Sigmoid colon (tissue), 7 donors: ENCODE measurements at places on chromosomes 7 and 10. TPM values are rescaled to one million over a fixed set of nuclear protein-coding genes. Genes with fewer than 3 reads are reported as not detected.
A peak's percentile ranks its signal among the peaks of the same experiment; 100 is the strongest.

DNA sequence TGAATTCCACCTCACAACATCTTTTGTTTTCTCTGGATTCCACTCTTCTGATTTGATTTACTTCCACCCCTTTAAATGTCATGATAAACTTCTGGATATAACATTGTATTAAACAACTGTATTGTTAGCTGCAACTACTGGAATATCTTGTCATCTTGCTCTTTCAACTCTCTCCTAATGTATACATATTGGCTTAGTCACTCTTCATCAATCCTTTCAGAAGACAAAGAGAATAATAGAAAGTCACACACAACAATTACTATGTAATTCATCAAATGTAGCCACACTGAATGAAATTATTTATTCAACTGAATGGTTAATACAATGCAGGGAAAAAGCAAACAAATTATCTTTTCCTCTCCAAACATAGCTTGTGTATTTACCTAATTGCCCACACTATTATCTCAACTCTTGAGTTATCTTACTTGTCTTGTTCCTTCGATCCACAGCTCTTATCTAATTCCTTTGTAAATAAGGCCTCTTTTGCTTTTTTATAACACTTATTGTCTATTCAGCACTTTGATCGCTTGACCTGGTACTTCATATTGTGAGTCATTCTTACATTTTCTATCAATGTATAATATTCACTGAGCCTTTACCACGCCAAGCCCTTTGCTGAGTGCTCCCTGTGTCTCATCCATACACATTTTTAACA lies 16.7 kb downstream of the SEMA3A start:
- H3K27me3 ChIP-seq = no peaks in the 10 kb centered on the region
- peaks cover 59% of the 10 kb centered on the region for H3K4me1 ChIP-seq
- no peaks in the 10 kb centered on the region for H3K36me3 ChIP-seq
- H3K27ac ChIP-seq = peak overlapping the region; percentile 68

DNA sequence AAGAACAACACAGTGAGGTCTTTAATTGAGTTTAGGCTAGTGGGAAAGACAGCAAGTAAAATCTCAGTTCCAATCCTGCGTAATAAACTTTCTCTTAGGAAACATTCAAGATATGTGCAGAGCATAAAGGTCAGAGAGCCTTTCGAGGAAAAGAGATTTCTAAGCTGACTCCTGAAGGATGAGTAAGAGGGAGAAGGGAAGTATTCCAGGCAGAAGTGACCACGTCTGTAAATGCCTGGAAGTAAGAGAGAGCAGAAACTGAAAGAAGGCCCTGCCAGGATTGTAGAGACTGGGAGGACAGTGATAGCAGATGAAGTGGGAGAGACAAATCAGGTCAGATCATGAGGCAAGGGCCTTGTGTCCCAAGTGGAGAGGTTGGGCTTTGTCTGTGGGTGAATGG lies 41.8 kb downstream of the PNLIPRP3 start:
- H3K27ac ChIP-seq = no peak overlapping the region
- H3K27me3 ChIP-seq = no peaks in the 10 kb centered on the region
- H3K36me3 ChIP-seq = no peaks in the 10 kb centered on the region
- DNase-seq = no peak
- H3K4me3 ChIP-seq = no peak overlapping the region
- H3K4me1 ChIP-seq = no peaks in the 10 kb centered on the region

DNA sequence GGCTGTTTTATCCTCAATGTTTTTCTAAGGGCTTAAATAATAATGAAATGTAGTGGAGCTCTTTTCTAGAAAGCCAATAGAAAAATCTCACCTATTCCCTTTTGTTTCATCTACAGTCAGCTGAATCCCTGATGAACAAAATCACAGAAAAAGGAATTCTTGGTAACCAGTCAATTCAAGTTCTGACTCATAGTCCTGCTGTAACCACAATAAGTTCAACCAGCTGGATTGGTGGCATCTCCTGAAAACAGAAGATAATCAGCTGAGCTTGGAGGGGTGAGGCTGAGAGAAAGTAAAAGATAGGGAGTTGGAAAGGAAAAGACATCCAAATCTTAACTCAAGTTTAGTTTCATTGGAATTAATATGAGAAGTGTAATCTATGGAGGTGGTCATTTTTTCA lies 772.1 kb downstream of the CCSER2 start:
- DNase-seq = no peak
- H3K4me1 ChIP-seq = no peaks in the 10 kb centered on the region
- H3K4me3 ChIP-seq = no peak overlapping the region

DNA sequence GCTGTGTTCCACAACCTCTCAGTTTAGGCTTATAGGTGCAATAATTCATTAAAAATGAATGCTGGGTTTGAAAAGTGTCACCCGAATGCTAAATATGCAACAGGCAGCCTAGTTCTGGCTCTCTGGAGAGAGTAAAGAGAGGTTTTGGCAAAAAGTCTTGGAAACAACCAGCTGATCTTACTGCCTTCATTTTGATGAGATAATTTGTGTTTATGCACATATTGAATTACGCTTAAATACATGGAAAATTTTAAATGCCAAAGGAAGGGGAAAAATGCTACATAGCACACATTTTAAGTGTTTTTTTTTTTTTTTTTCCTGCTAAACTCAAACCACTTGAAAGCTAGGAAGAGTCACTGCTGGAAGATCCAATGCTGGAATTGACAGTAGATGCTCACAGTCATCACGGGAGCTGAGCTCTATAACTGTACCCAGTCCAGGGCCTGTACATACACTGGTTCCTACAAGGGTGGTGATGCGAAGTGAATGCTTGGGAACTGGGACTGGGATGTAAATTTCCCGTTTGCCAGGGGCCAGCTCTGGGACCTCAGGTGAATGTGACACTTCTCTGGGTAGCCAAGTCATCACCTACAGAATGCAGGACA lies 151.5 kb downstream of the PFKFB3 start:
- DNase-seq = no peak
- H3K27ac ChIP-seq = no peak overlapping the region
- no peaks in the 10 kb centered on the region for H3K4me1 ChIP-seq
- no peak overlapping the region for H3K4me3 ChIP-seq

DNA sequence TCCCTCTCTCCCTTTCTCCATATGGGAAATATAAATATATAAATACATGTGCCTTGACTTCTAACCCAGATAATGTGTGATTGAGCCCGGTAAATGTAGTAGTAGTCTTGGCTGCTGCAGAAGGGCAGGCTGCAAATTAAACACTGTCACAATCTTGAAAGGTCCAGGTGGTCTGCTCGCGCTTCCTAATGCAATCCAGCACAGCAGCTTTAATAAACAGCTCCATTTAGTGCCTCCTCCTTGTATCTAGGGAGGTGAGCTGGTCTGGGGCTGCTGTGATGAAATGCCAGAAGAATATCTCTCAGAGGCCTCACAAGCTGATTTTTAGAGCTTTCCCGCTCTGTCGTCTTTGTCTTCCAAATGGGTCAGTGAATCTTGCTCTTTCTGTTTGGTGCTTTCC lies 782 bp downstream of the POU6F2 start:
- no peak overlapping the region for H3K4me3 ChIP-seq
- no peak for DNase-seq
- H3K27ac ChIP-seq = no peak overlapping the region
- H3K4me1 ChIP-seq = peaks cover 9% of the 10 kb centered on the region
- H3K27me3 ChIP-seq = no peaks in the 10 kb centered on the region
- no peaks in the 10 kb centered on the region for H3K36me3 ChIP-seq

DNA sequence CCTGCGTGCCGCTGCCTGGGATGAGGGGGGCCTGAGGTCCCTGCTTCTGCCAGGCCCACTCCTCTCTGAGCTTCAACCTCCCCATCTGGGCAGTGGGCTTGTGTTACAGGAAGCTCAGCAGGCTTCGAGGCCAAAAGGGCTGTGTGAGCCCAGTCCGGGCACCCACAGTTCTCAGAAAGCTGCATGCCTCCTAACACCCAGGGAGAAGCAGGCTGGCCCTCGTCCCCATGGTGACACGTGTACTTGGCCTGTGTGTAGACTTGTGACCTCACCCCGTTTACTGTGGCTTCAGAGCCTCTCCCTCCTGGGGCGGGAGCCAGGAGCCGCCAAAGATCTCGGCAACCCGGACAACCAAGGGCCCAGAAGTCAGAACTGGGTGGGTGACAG lies 2.2 kb upstream of the GRIFIN start:
- peaks cover 18% of the 10 kb centered on the region for H3K4me1 ChIP-seq
- H3K27me3 ChIP-seq = peaks cover 14% of the 10 kb centered on the region
- peak; percentile 87 for DNase-seq
- H3K4me3 ChIP-seq = no peak overlapping the region
- H3K36me3 ChIP-seq = no peaks in the 10 kb centered on the region
- H3K27ac ChIP-seq = no peak overlapping the region

DNA sequence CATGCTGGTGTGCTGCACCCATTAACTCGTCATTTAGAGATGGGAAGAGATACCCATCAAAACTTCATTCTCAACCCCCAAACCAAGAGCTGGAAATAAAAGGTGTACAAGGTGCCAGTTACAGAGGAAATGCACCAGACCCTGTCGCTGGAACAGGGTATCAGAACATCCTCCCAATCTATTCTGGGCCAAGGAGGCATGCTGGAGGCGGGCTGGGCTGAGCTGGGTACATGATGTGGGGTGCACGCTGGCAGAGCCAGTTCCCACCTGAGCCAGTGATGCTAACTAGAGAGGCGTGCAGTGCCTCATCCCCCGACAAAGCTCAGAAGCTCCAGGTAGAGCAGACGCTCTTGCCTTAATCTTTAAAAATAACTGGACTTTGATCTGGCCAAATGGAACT lies 70.1 kb downstream of the NPSR1 start:
- H3K36me3 ChIP-seq = no peaks in the 10 kb centered on the region
- no peak for DNase-seq
- H3K4me1 ChIP-seq = no peaks in the 10 kb centered on the region
- H3K27me3 ChIP-seq = no peaks in the 10 kb centered on the region
- no peak overlapping the region for H3K27ac ChIP-seq

- H3K27ac ChIP-seq = no peak overlapping the region
- no peaks in the 10 kb centered on the region for H3K27me3 ChIP-seq
- H3K36me3 ChIP-seq = peaks cover 4% of the 10 kb centered on the region
- DNase-seq = no peak
- H3K4me1 ChIP-seq = peaks cover 13% of the 10 kb centered on the region
These were observed 47.9 kb downstream of the FHIP2A start for GRCh38 chr10:114869520-114869892.

DNA sequence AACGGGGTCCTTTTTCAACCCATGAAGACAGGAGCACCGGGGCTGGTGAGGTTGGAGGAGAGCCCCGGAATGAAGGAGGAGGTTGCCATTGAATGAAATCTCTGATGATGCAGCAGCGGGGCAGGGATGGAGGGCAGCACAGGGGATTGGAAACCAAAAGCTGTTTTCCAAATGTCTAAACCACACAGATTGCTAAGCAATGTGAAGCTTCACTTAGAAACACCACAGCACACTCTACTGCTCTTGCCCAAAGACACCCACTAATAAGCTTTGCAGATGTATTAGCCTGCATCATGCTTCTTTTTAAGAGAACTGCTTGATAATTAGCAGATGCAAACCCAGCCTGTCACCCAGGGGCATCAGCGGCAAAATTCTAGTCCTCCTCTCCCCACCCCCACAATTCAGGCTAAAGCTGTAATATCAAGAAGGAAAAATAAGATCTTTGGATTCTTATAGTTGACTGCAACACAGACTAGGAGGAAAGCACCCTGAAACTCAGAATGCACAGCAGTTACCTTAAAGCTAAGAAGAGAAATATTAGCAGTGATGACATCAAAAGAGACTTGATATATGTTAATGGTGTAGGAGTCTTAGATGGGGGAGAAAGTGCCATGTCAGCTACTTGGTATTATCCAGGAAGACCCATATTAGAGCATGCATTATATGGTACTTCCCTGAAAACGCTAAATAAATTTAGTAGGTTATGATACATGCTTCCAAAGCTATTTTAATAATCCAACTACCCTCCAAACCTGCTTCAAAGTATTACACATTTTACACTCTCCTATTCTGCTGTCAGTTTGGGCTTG lies 666.7 kb downstream of the KCNMA1 start:
- H3K27me3 ChIP-seq = no peaks in the 10 kb centered on the region
- no peak overlapping the region for H3K4me3 ChIP-seq
- no peak overlapping the region for H3K27ac ChIP-seq
- H3K4me1 ChIP-seq = peaks cover 68% of the 10 kb centered on the region

DNA sequence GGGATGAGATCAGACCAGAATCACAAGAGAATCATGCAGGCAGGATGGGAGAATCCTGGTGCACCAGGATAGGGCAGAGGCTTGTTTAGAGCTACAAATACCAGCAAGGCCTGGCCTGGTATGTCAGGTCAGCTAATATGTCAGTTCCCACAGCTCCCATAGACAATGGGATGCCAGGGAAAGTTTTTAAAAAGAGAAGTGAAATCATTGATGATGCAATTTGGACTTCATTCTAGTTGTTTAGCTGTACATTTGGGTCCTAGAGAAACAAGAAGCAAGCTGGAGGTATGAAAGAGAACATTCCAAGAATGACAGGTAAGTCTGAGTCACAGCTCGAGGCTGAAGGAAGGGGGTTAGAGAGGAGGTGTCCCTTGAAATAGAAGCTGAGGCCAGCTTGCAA lies 45.2 kb downstream of the GPR141 start:
- no peaks in the 10 kb centered on the region for H3K27me3 ChIP-seq
- H3K27ac ChIP-seq = peak overlapping the region; percentile 41
- no peaks in the 10 kb centered on the region for H3K4me1 ChIP-seq
- no peak for DNase-seq
- H3K4me3 ChIP-seq = no peak overlapping the region

GRCh38 chr7:130732980-130733930 lies 752 bp downstream of the KLF14 start:
- no peaks in the 10 kb centered on the region for H3K36me3 ChIP-seq
- no peak overlapping the region for H3K27ac ChIP-seq
- no peak for DNase-seq
- peaks cover 83% of the 10 kb centered on the region for H3K27me3 ChIP-seq
- H3K4me3 ChIP-seq = no peak overlapping the region
- no peaks in the 10 kb centered on the region for H3K4me1 ChIP-seq

GRCh38 chr10:119478811-119479341 lies 63.6 kb downstream of the RGS10 start:
- no peaks in the 10 kb centered on the region for H3K27me3 ChIP-seq
- H3K27ac ChIP-seq = peak overlapping the region; percentile 61
- peaks cover 6% of the 10 kb centered on the region for H3K4me1 ChIP-seq
- H3K36me3 ChIP-seq = no peaks in the 10 kb centered on the region

DNA sequence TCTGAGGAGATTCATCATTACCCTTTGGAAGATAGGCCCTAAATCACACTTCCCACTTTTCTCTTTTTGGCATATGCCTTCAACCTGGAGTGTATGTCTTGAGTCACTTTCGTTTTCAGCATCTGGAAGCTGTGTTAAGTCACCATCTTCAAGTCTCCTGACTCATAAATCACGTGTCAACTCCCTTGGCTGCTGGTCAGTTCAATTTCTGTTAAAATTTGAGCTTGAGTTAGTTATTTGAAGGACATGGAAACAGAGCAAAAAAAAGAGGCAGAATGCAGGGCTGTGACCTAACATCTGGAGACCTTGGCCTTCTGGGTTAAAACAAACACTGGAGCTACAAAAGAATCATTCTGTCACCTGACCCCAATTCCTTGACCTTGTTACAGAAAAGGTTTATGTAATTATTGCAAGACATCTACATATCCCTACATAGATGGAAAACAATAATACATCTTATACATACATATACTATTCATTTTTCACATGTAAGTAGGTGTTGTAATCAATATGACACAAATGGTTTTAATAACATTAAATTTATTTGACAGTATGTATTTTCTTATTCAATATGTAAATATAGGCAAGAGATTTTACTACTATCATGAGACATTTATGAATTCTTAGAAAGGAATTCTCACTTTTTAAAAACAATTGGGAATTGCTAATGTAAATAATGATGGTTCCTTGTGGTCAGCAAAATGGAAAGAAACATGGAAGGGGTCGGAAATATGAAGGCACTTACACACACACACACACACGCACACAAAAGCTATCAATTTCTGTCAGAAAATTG lies 169.7 kb upstream of the PHYHIPL start:
- no peaks in the 10 kb centered on the region for H3K36me3 ChIP-seq
- no peaks in the 10 kb centered on the region for H3K4me1 ChIP-seq
- H3K27ac ChIP-seq = no peak overlapping the region
- H3K27me3 ChIP-seq = no peaks in the 10 kb centered on the region

Gene LHPP
- total RNA-seq = 35.7 TPM

Gene RET
- total RNA-seq = 6.5 TPM

Gene LAMB4
- 0.14 TPM for total RNA-seq

Gene LRRD1
- total RNA-seq = not detected

Gene C10orf62
- total RNA-seq = not detected
